CD4-positive, alpha-beta T cell treated with Interleukin-12 subunit alpha and Interleukin-12 subunit beta, for 1 hour (primary cell): ENCODE measurements at places on chromosomes 2 and 18.

- no peak for DNase-seq
Measured at GRCh38 chr2:53210538-53210937, 557.1 kb upstream of the CHAC2 start.

- DNase-seq, result no peak
Measured at GRCh38 chr2:120551522-120551921, 184.1 kb upstream of the GLI2 start.

DNA sequence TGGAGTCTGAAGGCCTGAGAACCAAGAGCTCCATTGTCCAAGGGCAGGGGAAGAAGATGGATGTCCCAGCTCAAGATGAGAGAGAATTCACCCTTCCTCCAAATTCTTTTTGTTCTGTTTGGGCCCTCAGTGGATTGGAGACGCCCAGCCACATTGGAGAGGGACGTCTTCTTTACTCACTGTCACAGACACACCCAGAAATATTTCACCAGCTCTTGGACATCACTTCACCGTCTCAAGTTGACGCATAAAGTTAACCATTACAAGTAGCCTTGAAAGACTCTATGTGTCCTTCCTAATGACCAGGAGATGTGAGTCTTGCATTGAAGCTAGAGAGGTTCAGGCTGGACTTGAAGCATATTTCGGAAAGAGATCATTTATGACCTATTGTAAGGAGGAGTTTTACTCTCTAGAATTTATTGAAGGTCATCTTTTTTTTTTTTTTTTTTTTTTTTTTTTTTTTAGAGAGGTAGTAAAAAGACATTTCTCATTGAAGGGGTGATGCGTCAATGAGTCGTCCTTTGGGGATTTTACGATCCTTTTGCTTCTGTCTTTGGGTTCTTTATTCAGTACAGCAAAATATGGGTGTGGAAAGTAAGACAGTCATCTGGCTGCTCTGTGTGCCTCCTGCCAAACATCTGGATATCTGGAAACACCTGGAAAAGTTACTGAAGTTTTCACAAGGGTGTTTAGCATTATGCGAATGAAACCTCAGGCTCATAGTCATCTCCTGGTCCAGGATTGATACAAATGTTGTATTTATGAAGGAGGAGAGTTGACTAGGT, 118.1 kb downstream of the PRPF40A start:
- no peak for DNase-seq

DNA sequence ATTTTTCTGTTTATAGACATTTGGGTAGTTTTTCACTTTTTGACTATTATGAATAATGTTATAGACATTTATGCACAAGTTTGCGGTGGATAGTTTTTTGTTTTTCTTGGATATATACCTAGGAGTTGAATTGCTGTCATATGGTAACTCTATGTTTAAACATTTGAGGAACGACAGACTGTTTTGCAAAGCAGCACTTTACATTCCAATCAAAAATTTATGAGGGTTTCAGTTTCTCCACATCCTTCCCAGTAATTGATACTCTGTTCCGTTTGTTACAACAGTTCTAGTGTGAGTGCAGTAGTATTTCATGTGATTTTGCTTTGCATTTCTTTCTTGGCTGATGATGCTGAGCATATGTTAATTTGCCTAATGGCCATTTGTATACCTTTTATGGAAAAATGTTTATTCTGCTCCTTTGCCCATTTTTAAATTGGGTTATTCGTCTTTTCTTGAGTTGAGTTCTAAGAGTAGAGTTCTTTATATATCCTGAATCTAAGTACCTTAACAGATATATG, 617.3 kb upstream of the LRATD1 start:
- no peak for DNase-seq

- no peak for DNase-seq
Measured at GRCh38 chr2:33335516-33335915, 140.9 kb upstream of the RASGRP3 start.

DNA sequence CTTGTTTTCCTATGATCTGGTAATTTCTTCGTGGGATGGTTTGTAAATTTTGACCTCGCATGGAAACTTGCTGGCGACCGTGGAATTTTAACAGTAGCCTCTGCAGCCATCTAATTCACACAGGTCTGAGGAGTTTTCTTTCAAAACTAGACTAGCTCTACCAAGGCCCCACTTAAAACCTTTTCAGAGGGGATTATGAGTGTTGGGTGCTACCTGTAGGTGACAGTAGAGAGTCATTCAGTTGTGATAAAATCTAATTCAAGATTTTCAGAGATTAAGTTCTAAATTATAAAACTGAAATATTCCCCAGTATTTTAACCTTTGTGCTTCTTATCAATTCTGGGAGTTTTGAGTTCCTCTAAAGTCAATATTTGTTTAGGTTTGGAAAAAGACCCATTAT, 31.0 kb downstream of the THSD7B start:
- DNase-seq, result no peak

- DNase-seq, result no peak
Measured at GRCh38 chr2:26305540-26305939, 40.4 kb upstream of the SELENOI start.

- no peak for DNase-seq
Measured at GRCh38 chr18:79422022-79422782, 26.5 kb downstream of the NFATC1 start.

DNA sequence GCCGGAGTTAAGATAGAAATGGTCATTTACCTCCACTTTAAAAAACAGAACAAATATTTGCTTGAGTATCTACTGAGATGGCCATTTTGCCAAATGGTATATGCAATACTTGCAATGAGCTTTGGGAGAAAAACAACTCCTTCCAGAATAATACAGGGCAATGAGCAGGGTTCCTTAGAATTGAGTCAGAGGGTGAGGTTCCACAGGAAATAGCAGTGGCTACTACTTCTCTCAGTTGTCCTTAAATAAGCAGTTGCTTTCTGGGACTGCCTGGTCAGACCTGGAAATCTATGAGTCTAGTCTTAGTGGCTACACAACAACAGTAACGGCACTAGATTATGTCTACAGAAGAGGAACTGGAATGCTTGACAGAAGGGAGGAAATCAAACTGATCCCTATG, 80.9 kb upstream of the CCDC85A start:
- DNase-seq, result no peak

DNA sequence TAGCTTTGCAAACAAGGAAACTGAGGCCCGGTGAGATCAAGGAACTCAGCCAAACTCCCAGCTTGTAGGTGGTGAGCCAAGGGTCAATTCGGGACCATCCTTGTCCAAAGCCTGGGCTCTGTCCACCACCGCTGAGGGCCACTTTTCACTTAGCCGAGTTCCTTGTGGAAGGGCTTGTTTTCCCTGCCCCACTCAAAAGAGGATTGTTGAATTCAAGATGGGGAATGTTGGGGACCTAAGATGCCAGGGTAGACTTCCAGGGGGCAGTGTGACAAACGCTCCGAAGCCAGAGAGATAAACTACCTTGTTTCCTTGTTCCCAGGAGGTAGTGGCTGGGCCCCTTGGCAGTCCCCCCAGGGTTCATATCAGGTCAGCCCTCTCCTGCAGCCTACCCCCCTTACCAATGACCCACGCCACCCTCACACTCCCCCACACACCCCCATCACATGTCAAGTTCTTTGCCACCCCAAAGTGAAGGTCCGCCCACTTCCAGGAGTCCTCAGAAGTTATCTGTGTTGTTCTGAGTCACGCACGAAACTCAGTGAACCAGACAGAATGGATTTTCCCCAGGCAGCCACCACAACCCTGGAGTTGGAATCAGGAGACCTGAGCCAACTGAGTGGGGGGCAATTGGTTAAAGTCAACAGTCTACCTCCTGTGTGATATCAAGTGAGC, 10.3 kb upstream of the ATOH8 start:
- DNase-seq, result no peak
